AG08396 (cell line): ENCODE measurements at places on chromosomes 4 and X.

DNA sequence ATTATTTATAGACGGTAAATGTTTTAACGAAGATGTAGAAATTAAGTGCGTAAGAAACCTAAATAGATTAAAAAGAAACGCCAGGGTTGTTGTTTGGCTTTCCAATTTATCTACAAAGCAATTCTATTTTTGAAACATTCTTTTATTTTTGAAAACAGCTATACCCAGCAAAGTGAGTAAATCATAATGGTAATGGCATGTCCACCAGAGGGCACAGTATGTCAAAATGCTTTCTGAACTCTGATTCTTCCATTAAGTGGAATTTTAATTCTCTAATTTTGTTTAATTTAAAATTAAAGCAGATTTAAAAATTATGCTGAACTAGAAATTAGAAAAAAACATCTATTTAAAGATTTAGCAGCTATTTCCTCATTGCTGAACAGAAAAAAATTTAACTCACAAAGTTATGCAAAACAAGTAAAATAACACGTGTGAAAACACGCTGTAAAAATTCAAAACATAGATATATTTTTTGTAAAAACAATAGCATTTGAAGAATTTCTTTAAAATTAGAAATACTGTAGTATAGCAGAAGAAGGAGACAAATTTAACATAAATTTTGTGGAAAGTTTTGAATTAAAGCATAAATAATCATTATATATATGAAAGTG is 26.5 kb downstream of the RASSF6 start:
- no peak for DNase-seq

DNA sequence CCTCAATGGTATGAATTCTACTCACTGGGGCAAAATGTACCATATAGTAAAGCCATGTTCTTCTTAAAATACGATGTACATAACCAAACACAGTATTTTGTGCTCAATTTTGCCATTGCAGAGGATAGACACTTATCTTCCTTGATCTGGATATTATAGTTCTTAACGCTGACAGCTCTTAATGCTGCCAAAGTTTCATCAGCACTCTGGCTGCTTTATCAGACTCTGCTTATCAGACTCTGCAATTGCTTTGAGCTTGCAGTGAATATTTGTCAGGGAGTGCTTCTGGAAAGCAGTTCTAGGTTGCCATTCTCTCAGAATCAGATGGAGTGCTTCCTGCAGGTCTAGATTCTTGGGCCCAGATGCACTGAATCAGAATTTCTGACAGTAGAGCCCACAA is 863.1 kb downstream of the CCSER1 start:
- DNase-seq = no peak

DNA sequence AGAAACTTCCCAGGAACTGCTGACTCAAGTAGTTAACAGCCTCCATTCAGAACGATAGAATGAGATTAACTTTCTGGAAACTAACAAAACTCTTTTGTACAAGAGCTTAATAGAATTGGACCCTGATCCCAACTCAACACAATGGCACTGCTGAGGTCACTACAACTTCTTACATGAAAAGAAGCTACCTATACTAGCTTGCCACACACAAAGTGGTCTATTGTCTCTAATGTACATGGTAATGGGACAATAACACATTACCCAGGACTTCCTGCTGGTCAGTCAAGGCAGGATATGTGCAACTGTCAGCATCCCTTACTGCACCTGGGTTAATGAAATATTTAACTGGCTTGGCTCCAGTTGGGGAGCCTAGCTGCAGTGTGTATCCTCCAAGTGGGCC is 56.2 kb downstream of the BRCC3 start:
- no peak for DNase-seq

DNA sequence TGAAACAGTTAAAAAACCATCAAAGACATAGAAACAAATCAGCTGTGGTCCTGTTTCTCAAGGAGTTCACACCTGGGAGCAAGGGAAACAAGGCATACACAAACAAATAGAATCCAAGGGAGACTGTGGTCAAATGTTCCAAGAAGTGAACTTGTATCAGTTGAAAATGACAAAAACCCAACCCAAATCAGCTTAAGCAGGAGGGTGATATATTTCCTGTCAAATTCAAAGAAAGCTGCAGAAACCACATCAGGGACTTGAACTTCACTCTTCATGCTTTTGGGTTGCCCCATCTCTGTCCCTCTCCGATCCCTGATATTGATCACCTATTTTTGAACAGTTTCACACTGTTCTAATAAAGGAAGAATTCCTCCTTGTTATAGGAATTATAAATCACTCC is 148.6 kb upstream of the FMR1 start:
- no peak for DNase-seq

DNA sequence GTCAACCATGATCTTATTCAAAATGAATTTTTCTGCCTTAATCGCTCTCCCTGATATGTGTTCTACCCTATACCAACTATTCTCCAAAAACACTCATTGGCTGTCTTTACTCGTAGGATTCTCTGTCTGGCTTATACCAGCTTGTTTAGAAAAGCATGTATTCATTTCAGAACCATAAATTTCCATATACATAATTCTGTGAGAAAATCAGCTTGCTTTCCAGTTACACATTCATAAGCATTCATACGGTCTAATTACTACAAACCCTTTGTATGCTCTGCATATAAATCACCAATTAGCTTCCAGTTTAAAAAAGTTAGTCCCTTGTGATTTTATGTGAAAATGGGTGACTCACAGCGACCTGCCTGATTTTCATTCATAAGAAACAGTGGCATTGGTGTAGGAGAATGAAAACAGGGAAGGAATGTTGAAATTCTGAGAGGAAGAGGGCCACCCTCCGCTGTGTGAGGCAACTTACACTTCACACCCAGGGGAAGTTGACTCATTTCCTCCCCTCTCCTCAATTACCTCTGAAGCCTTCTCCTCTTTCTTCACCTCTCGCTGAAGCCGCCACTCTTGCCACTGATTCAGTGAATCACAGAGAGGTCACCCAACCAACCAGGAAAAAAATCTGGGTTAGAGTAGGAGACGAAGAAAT is 63.3 kb downstream of the MEPE start:
- DNase-seq = no peak

GRCh38 chrX:118976599-118977340 is 2.4 kb downstream of the LONRF3 start:
- peak; percentile 35 for DNase-seq

DNA sequence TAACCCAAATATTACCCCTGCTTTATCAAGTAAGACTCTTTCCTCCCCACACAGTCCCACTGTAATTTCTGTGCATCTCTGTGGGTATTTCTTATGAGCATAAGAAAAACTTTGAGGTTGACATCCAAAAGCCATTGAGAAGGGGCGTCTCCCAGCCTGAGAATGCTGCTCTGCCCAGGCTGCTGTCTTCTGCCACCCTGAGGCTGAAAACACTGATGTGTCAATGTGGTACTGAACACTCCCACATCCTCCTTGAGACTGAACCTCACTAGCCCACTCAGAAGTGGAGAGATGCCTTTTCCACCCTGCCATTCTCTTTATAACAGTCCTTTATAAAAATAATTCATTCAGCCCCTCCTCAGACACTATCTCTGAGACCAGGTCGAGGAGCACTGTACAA is 120.8 kb downstream of the SMIM20 start:
- no peak for DNase-seq

- no peak for DNase-seq
These were observed 72.6 kb downstream of the UCHL1 start for GRCh38 chr4:41329361-41329760.

GRCh38 chrX:123217077-123217476 is 33.0 kb downstream of the GRIA3 start:
- DNase-seq = peak; percentile 5
